ENCODE measurements at places on chromosomes 7 and 10.

- DNase-seq = peak; percentile 37
Measured at GRCh38 chr10:69100136-69100872, 12.4 kb downstream of the SRGN start.

DNA sequence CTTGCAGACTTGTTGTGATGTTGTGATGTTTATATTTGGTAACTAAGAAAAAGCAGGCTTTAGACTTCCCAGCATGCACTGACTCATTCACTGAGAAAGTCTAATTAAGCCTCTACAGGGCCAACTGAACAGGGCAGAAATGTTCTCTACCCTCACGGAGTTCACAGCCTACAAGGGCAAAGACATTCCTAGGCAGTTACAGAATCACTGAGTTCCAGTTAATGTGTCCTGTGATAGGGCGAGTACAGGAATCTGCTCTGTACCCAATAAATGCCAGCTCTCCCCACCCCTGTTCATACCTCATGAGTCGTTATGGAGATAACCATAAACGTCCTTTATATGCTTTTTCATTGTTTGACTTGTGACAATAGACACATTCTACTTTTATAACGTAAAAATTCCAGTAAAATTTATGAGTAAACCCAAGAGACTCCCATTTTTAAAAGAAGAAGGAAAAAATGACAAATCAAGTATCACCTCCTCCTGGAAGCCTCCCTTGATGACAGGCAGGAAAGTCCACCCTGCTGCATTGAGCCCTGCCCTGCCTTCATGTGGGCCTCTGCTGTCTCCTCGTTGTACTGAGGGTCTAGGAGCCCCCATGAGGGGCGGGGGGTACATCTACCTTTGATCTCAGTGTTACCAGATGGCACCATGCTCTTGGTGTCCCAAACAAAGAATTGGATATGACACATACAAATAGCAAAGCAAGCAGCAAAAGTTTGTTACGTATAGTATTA is 14.3 kb downstream of the MUC12 start:
- DNase-seq = peak; percentile 63

DNA sequence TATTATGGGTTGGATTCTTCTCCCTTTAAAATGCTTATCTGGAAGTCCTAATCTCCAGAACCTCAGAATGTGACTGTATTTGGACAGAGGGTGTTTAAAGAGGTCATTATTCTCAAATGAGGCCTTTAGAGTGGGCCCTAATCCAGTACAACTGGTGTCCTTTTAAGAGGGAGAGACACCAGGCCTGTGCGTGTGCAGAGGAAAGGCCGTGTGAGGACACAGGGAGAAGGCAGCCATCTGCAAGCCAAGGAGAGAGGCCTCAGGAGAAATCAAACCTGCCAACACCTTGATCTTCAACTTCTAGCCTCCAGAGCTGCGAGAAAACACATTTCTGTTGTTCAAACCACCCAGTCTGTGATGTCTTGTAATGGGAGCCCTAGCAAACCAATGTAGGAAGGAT is 235.4 kb upstream of the MYO3A start:
- DNase-seq = no peak

DNA sequence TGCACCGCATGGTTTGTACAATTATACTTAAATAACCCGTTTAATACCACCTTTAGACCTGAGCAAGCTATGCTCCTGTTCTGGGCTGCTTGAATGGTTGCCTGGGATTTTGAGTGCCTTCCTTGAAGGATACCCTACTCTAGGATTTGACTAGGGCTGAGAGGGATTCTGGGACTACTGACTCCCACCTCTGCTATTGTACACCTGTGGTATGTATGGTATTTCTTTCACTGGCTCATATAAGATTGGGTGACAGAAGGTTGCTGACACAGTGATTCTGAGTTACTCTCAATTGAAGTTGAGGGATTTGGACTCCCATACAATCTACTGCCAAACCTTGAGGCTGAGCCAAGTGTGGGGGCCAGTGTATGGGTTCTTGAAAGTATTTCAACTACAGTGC is 494.4 kb upstream of the SEMA3D start:
- DNase-seq = no peak

GRCh38 chr7:17289074-17289645 is 9.3 kb upstream of the AHR start:
- DNase-seq = peak; percentile 87

- no peak for DNase-seq
Measured at GRCh38 chr10:104303594-104304355, 34.5 kb downstream of the ITPRIP start.

GRCh38 chr10:13589316-13589715 is 2.6 kb downstream of the PRPF18 start:
- no peak for DNase-seq

DNA sequence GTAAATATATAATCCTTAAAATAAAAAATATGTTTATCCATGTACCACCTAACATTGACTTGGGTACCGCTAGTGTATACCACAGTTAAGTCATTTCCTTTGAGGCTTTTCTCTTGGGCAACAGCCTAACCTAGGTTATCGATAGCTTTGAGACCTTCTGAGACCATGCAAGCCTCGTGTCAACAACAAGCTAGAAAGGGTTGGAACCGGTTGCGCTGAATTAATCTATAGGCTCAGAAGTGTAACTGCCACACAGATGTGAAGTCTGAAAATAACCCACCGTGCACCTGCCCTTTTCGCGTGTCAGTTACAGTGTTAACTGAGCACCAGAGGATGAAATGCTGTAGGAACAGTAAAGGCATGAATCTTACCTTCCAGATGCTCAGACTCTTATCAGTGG is 59.8 kb downstream of the ARID5B start:
- no peak for DNase-seq

GRCh38 chr7:24408798-24409430 is 124.9 kb downstream of the NPY start:
- DNase-seq = no peak

DNA sequence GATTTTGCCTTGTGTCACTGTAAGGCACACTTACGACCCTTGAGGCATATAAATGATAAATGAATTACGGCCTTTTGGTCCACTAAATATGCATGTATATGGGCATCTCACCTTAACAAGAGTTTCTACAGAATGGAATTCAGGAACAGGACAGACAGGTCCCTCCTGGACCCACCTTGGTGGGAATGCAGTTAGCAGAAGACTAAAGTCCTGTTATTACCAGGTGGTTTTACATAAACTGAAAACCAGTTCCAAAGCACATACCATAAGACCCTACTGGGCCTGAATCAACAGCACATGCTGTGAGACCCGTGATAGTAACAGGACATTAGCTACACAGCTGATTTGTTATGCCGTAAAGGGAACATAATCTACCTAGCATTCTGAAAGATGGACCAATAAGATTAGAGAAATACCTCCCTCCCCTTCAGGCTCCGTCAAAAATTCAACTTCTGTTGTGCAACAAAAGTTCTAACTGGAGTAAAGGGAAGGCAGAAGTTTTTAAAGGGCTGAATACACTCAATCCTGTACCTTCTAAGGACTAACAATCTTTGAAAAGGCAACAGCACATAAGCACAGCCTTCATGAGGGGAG is 24.0 kb downstream of the LAMB1 start:
- no peak for DNase-seq

GRCh38 chr10:63799521-63800300 is 278.5 kb downstream of the REEP3 start:
- peak; percentile 32 for DNase-seq

- DNase-seq = peak; percentile 23
Measured at GRCh38 chr7:47938574-47939165, 9.6 kb downstream of the PKD1L1 start.

- DNase-seq = peak; percentile 85
Measured at GRCh38 chr7:40232242-40232893, 97.6 kb downstream of the SUGCT start.

- DNase-seq = no peak
Measured at GRCh38 chr7:27178366-27178765, 4.2 kb upstream of the HOXA10 start.

GRCh38 chr10:122054048-122055025 is 65.4 kb downstream of the TACC2 start:
- DNase-seq = peak; percentile 81

- DNase-seq = no peak
Measured at GRCh38 chr7:51148216-51148615, 168.4 kb downstream of the COBL start.

- peak; percentile 86 for DNase-seq
Measured at GRCh38 chr10:17003151-17003550, 126.5 kb downstream of the CUBN start.

DNA sequence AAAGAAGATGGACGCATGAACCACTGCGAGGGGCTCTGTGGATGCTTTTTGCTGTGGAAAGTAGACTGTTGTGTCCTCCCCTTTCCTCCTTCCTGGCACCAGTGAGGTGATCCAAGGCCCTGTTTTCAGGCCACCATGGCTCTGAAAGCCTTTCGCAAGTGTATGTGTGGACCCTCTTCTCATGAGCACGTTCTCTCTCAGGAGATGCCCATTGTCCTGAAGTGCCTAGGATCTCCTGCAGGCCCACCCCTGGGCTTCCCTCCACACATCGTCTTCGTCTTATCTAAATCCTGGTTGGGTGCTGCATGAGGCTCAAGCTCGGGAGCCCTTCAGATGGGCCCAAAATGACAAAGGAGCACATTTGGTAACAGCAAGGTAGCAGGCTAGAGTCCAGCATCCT is 188.2 kb downstream of the PTPN20 start:
- DNase-seq = no peak

GRCh38 chr7:105656922-105657521 is 75.7 kb upstream of the EFCAB10 start:
- DNase-seq = peak; percentile 47

DNA sequence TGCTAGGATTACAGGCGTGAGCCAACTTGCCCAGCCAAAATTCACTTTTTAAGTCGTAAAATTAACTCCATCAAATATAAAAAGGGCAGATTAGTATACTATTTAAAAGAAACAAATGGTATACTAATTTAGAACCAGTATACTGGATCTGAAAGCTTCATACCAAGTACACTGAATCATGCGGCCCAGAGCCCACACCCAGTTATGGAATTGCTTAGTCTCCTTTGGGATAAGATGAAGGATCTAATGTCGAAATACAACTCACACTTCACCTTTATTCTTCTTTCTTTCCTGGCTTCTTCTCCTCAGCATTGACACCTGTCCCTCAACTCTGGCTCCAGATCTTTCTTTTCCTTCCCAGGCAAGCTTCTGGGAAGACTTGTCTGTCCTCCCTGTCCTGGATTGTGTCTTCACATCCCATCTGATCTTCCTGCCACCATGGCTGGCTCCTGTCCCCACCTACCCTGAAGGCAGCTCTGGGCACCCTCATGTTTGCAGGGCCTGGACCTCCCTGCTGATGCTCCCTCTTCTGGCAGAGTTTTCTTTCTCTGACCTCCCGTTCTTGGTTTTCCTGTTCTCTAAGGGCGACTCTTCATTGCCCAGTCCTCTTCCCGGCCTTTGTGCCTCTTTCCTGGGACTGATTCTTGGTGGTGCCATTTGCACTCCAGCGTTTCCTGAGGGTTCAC is 57.8 kb upstream of the CTBP2 start:
- DNase-seq = no peak

- peak; percentile 81 for DNase-seq
Measured at GRCh38 chr7:24821045-24821753, 63.9 kb upstream of the GSDME start.

DNA sequence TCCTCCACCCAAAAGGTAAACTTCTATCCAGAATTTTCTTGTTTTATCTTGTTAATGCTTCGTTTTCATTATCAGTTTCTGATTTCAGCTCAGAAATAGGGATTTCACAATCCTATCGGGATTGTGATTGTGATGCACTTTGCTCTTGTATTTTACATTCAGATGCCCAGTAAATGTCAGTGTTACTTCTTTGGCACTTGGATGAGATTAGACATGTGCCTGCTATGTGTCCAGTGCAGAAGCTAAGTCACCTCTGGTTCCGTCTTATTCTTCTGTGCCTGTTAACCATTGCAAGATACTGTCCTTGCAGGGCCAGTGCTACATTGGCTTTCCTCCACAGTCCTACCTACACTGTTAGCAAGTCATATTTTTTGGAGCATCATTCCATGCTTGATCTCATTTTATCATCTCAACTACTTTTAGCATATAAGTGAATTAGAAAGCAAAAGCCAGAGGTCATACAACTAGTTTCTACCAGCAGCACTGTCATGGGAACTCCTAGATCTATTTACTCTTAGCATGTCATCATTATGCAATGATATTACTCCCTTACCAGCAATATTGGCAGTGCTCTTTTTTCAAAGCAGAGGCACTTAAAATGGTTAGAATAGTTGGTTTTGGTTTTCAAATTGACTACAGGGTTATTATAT is 26.7 kb downstream of the ZNF277 start:
- peak; percentile 12 for DNase-seq

DNA sequence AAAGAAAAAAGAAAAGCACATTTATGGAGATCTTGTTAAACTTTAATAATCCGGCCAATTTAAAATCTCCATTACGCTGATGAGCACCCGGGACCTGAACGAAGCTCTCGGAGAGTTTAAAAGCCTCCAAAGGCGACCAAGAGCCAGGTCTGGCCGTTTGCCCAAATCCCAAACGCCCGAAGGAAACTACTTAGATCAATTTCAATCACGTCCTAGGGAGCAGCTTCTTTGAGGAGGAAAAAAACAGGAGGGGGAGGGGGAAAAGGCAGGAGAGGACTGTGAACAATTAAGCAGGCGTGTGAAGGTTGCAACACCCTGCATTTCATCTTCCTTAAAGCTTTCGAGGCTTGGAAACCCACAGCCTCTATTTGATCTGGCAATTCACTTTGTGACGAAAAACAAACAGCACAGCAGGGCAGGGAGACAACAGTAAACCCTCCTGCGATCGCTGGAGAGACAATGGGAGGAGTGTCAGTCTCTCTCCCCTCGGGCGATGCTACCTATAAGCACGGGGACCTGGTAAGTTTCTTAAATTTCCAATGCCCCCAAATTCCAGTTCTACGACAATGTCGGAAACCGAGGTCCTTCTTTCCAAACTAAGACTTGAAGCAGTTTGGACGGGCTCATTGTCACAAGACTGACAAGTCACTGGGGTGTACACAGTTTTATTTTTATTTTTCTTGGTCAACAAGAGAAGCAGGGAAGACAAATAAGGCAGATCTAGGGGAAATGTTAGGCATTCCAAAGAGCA is 1.2 kb downstream of the KLF6 start:
- DNase-seq = peak; percentile 90

DNA sequence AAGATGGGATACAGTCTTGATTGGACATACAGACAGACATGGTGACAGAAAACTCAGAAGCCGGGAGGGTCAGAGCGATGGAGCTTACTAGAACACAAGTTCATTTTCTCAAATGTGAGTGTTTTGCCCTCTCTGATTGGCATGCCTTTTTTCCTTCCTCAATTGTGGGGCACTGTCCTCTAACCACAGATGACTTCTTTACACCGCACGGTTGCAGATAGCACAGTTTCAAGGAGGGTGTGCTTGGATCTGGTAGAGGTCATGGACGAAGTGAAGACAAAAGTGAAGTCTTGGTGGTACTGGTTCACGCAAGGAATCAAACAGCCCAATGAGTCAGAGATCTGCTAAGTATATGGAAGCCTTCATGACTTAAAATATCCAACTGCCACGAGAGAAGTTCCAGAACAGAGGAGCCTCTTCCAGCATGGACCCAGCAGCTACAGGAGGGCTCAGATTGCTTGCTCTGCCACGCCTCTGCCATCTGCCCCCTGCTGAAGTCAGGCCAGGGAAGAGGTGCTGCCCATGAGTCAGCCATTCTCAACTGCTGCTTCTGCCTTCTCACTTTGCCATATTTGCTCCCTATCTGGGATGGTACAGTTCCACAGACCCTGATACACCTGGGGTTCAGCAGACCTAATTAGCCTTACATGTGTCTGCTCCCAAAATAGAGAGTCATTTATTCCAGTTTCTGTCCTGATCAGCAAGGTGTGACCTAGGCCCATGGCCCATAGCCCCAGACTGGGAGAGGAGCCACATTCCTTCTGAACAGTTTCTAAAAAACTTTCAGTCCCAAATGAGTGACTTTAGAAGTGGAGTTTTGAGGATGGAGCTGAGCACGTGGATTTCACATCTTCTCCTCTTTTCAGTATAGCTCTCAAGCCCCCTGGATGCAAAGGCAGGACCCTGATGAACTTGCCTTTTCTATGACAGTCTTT is 413.8 kb downstream of the KCNMA1 start:
- DNase-seq = no peak
